Stimulated activated CD8-positive, alpha-beta memory T cell treated with anti-CD3 and anti-CD28 coated beads, Interleukin-2, amount 100 ng/mL, for 1 hour (primary cell): ENCODE measurements at places on chromosomes 5 and 9.

- no peak for DNase-seq
These were observed 15.8 kb downstream of the CLPTM1L start for GRCh38 chr5:1329111-1329579.

DNA sequence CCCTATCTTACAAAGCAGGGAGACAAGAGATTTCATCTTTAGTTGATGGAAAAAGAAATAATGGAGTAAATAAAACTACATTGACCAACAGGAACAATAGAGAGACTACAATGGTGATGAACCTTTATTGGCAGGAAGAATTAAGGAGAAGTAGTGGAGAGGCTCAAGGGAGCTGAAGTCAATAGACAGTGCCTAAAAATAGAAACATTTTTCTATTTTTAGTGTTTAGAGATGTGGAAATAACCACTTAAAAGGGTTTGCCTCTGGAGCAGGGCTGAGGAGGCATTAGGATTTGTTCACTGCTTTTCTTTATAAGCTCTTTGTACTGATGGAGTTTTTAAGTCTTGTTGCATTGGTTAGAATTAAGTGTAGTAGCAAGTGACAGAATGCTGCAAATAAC lies 98.4 kb upstream of the ERCC6L2 start:
- DNase-seq: no peak

- no peak for DNase-seq
These were observed 2.8 kb upstream of the TEX10 start for GRCh38 chr9:100355561-100355960.

- DNase-seq: no peak
These were observed 170.3 kb downstream of the MARCHF11 start for GRCh38 chr5:16009256-16009655.

GRCh38 chr5:147303976-147304375 lies 69.2 kb downstream of the STK32A start:
- DNase-seq: no peak

- no peak for DNase-seq
These were observed 37.0 kb upstream of the RPS23 start for GRCh38 chr5:82314964-82315758.

DNA sequence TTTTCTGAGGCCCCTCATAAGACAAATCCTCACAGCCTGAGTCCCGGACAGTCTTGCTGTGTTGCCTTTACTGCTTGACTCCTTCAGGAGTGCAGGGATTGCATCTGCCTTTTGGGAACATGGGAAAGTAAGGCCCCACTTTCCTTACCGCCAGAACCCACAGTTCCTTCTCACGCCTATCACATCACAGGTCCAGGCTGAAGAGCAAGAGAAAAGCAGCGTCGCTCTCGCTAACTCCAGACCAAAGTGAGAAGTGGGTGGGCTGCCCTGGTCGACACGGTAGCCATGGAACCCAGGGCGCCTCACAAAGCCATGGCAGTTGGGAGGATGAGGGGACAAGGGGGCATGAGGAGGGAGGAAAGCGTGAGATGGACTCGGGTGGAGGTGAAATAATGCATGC lies 7.9 kb upstream of the ZDHHC11 start:
- no peak for DNase-seq

GRCh38 chr9:128969491-128969890 lies 22.0 kb downstream of the NUP188 start:
- DNase-seq: no peak

DNA sequence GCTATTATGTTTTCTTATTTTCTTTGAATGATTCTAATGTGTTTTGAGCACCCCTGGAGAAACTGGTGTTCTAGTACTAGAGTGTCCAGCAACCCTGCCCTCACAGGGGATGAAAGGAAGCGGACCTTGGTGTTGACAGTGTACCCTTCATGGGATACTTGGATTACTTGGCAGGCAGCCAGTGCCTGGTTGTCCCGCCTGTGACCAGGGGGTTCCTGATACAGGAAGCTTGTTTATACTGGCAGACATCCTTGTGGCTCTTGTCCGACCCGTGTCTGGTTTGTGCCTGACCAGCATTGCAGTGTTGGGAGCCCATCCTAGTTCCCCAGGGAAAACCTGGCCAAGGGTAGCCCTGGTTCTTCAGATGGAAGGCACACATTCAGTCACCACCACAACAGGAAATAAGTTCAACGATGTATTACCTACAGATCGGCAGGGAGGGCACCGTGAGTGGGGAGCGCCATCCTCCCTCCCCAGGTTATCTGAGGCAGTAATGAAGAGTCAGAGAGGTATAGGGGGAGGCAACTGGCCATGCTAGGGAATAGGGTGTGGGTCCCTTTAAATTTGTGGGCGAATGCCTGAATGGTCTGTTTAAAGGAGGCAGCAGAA lies 47.3 kb downstream of the CACNA1B start:
- no peak for DNase-seq

- DNase-seq: no peak
These were observed 3.9 kb upstream of the CAST start for GRCh38 chr5:96658272-96658671.

DNA sequence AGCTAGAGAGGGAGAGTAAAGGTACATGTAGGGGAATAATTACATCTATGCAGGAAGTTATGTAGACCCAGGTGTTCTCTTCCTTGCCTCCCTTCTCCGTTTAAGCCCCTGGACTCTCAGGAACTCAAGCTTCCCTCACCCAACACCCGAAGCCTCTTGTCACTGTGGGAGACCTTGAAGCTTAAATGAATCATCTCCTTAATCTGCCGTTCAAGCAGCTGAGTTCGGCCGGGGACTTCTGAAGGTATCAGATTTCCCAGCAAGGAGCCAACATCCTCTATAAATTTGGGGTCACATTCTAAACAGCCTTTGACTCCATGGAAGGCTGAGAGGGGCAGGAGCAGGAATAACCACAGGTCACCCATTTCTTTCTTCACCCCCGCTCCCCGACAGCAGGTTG lies 412 bp downstream of the IZUMO3 start:
- DNase-seq: no peak

DNA sequence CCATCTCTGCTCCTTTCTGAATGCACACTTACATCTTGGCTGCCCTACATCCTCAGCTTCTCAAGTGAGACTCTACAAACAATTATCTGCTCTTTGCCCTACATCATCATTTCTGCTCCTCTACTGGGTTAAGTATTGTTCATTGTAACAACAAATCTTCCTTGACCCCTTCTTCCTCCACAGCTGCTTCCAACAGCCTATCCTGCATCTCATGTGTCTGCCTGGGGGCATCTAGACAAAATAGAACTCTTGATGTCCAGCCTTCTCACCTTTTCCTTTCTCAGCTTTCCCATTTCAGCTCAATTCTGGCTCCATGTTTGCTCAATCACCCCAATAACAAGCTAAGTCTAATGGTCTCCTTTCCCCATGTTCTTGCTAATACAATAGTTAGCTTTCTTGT lies 509.8 kb downstream of the DIRAS2 start:
- DNase-seq: no peak

DNA sequence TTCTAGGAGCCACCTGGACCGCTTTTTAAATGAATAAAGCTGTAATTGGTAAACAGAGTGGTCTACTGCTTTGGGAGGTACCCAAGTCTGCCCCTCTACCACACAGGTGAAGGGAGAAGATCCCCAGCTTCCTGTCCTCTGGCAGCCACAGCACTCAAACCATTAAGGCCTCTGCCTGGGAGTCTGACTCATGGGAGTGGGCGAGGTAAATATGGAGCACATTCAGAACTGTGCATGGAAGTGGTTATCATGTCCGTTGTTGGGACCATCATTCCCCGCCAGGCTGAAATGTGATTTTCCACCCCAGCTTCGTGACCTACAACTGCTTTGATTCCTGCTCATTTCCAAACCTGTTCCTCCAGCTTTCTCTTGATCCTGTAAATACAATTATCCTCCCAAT lies 59.5 kb upstream of the ALDH1B1 start:
- no peak for DNase-seq

DNA sequence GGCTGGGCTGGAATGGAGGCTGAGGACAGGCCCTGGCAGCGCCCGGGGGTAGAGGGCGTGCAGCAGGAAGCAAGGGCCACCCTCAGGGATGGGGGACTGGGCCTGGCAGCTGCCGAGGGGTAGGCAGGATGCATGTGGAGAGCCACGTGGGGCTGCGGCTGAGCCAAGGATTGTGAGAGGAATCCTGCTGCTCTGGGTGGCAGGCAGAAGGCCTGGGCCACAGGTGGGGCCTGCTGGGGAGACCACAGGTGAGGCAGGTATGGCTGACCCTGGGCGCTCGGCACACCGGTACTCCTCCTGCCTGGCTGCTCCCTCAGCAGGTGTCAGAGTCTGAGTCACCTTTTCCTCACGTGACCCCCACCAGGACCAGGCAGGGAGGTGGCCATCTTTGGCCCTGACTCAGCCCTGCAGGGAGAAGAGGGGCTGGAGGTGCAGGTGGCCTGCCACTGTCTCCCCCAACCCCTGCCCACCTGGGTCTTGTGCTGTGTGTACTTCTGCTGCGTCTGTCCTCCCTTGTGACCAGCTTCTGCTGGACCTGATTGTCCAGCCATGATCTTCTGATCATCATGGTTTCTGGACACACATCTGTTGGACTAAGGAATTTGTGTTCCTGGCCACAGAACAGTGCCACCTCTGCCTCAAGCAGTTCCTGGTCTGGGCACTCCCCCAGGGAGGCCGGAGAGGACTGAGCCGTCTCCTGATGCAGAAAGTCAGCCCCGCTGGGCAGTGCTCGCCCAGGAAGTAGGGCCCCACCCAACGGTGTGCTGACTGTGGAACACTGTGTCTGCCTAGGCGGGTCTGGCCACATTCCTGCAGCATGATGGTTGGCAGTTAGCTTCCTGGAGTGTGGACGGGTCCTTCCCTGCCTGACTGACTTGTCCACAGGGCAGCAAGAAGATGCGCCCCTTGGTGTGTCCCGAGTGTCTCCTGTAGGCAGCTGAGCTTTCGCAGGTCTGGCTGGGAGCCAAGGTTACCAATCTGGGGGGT lies 6.4 kb downstream of the ARRDC1 start:
- DNase-seq: no peak
